ENCODE measurements at places on chromosomes 3 and 15.

DNA sequence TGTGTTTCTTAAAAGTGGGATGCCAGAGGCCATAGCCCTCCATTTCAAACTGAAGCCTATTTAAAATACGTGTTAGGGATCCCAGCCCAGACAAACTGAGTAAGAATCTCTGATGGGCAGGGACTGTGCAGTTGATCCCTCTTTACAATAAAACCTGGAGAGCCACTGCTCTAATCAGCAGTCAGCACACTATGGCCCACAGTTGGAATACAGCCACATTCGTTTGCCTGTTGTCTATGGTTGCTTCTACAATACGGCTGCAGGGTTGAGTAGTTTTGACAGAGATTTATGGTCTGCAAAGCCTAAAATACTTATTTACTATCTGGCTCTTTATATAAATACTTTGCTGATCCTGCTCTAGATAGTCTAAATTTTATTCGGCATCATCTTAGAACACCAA, 32.4 kb downstream of the TJP1 start:
- DNase-seq, result no peak

GRCh38 chr3:167886690-167887089, 151.2 kb downstream of the SERPINI1 start:
- DNase-seq, result no peak

DNA sequence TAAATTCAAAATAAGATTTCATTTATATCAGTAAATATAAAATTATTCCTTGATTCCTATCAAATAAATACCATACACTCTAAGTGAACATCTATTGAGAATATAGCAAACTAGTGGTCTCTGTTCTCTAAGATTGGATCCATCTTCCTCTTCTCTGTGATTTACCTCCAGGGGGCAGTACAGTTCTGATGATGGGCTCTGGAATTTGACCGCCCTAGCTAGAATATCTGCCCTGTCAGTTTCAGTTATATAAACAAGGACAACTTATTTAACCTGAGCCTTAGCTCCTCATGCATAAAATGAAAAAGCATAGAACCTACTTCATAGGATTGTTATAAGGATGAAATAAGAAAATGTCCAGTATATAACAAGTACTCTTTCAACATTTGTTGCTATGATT, 171.1 kb upstream of the CCDC54 start:
- no peak for DNase-seq

- DNase-seq, result no peak
Measured at GRCh38 chr3:123696808-123697207, 112.0 kb upstream of the HACD2 start.

DNA sequence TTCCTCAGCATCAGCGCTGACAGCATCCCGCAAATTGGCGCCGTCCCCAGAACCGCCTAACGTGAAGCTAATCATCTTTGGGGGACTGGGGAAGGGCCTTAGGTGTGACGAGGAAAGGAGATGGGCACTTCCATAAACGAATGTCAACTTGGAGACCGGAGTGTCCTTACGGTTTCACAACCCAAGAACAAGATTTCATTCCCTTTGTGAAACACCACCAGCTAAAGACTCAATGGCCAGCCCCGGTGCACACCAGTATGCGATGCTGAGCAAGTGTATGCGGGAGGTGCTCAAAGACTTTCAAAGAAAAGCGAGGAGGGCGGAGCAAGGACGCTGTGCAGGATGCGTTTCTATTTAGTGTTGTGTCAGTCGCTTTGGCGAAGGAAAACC, 759 bp upstream of the TTBK2 start:
- DNase-seq, result no peak

GRCh38 chr3:137724240-137724639, 39.9 kb upstream of the SOX14 start:
- no peak for DNase-seq

DNA sequence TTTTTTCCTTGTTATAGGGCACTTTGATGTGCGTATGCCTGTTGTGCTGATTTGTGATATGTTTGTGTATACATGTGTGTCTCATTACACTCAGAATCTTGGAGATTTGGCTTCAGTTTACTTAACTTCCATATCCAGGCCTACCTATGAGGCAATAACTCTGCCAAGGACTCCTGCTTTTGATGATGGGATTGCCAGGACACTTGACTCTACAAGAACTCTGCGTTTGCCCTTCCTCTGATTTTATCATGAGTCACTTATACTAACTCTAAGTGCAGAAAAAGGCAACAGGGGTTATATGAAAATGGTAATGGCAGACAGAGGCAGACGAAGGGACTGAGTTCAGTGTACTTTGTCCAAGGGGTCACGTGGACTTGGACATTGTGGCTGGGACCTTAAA, 33.6 kb downstream of the MCTP2 start:
- no peak for DNase-seq

DNA sequence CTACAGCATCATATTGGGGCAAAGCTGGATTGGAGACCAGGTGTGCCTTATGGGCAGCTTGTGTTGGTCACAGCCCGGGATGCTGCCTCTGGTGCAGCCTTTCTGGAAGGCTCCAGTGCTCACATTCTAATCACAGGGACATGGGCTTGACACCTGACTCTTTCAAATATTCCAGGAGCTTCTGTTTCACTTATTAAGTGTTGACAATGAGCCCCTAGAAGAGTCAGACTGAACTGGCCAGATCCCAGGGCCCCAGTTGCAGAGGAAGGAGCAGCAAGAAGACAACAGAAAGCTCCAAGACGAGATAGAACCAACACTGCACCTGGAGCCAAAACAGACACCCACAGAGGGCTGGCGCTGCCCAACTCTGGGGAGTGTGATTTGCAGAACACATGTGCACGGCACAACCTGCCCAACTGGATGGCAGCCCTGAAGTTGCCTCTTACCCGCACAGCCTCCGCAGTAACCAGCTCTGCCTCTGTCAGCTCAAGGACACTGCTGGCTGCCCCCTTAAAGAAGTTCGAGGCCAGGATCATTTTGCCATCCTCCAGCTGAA, 30.3 kb downstream of the ALDH1L1 start:
- no peak for DNase-seq

DNA sequence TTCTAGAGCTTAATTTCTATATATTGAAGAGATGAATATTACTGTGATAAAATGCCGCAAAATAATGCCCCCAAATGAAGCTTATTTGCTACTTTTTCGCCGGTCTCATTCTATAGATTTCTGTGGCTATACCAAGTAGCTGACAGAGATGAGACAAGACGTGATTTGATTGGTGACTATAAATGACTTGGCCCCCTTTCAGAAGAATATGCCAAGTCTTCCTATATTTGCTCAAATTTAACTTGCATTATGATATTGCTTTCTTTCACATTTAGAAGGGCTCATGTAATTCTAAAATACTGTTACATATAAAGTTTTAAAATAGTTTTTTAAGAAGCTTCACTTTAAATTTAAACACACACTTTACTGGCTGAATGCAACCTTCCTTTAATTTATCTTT, 180.1 kb downstream of the SUCLG2 start:
- no peak for DNase-seq

DNA sequence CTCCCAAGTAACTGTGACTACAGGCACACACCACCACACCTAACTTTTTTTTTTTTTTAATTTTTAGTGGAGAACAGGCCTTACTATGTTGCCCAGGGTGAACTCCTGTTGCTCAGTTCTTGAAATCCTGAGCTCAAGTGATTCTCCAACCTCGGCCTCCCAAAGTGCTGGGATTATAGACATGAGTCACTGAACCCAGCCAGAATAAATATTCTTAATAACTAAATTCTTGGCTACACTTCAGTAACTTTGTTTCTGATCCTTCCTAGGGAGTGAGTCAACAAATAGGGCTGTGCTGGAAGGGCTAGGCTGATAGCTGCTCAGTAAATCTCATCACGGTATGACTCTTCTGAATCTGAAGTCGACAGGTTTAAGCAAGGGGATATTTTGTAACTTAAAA, 56.6 kb downstream of the P3H2 start:
- DNase-seq, result no peak

GRCh38 chr15:98103570-98103969, 143.1 kb downstream of the ARRDC4 start:
- no peak for DNase-seq

DNA sequence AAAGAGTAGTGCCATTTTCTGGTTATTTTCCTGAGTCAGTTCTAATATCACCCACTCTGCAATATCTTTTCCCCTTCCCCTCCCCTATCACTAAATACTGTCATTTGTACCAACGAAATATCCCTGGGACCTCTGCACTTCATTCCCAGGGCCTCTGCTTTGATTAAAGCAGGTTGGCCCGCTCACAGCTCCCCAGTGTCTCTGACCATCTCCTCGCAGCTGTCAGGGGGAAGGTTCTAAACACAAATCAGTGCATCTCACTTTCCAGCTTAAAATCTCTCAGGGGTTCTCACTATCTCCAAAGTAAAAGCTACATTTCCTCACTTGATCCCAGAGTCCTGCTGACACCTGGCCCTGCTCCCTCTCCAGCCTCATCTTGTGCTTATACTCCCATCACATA, 28.1 kb upstream of the SLC35G2 start:
- no peak for DNase-seq

GRCh38 chr3:182405759-182406158, 387.5 kb upstream of the ATP11B start:
- no peak for DNase-seq

DNA sequence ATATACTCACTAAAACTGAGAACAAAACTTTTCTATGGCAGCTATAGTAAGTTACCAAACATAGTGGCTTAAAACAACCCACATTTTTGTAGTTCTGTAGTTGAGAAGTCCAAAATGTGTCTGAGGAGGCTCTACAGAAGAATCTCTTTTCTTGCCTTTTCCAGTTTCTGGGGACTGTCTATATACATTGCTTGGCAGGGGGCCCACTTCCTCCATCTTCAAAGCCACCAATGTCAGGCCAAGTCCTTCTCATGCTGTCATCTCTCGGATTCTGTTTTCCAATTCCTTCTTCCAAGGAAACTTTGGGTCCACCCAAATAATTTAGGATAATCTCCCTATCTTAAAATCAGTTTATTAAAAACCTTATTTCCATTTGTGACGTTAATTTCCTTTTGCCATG, 92.7 kb downstream of the DLG1 start:
- no peak for DNase-seq
